ENCODE measurements at places on chromosomes 7 and 10.

- DNase-seq: no peak
Measured at GRCh38 chr10:112040696-112041095, 142.9 kb downstream of the GPAM start.

DNA sequence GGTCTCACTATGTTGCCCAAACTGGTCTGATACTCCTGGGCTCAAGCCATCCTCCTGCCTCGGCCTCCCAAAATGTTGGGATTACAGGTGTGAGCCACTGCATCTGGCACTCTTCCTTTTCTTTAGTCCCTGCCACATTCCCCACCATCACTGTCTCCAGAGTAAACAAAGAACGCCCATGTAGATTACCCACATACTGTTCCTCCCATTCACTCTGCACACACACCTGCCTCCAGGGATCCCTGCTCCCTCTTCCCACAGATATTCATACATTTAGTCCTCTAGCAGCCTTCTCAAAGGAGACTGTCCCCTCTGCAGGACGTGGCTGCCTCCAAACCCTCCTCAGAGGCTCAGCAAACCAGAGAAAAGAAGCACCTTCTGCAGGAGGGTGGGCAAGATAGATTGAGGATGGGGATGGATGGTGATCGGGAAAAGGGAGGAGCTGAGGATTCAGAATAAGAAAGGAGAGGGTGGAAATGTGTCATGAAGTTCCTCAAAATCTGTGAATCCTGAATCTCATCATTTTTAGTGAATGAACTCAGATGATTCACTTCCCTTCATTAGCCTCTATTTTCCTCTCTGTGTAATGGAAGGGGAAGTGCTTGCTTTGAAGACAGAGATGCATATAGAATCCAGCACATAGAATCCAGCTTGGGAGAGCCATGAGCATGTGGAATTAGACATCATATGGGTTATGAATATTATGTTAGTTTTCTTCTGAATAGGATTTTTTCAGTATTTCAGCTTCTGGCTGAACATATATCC is 5.5 kb upstream of the PLAU start:
- no peak for DNase-seq

GRCh38 chr10:49187044-49187484 is 1.1 kb downstream of the TMEM273 start:
- no peak for DNase-seq

DNA sequence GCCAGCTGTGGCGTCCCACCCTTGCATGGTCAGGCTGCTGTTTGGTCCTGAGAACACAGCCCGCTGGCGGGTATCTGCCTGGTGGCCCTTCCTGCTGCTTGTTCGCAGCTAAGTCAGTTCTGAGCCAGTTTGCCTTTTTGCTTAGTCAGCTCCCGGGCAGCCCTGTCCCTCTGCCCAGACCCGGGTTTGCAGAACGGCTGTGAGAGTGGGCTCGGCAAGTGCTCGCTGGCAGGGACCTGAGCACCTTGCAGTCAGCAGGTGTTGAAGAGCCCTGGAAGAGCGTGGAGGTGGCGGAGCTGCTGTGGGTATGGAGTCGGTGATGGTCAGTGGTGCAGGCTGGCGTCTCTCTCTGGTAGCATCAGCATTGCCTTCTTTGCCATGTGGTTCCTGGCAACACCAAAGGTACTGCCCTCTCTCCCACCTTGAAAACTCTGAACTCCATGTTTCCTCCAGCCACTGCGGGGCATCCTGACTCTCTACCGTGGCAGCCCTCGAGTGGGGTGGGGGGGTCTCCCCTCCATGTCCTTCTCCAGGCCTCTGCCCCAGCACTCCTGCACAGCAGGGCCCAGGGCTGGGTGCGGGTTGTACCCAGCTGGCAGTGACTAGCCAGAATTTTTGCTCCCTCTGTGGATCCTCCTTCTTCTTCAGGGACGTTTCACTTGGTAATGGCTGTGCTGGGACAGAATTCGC is 4.6 kb downstream of the INPP5A start:
- DNase-seq: no peak

DNA sequence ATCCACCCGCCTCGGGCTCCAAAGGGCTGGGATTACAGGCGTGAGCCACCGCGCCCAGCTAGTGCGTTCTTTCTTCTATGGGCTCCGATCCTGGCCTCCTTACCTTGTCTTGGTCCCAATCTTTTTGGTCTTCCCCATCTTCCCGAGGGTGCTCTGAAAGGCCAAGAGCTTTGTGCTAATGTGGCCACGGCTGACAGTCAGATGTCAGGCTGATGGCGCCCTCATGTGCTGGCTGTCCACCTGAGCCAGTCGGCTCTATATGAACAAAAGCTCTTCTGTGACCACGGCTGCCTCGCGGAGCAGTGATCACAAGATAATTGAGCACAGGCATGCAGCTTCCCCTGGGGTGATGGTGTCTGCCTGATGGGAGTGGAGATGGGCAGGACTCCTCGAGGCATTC is 11.0 kb upstream of the AHCYL2 start:
- no peak for DNase-seq

DNA sequence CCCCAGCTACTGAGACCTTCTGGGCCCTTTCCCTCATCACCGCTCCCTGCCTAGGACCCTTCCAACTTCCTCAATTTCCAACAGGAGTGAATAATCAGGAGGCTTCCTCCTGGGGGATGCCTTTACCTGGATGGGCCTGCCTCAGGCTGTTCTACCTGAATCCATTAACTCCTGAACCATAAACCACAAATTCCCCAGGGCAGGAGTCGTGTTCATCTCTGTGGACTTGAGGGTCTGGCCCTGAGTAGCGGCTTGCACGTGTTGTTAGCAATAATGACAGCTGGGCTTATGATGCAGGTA is 105.1 kb upstream of the GPR26 start:
- no peak for DNase-seq

- peak; percentile 35 for DNase-seq
Measured at GRCh38 chr7:40604601-40605438, 470.0 kb downstream of the SUGCT start.

DNA sequence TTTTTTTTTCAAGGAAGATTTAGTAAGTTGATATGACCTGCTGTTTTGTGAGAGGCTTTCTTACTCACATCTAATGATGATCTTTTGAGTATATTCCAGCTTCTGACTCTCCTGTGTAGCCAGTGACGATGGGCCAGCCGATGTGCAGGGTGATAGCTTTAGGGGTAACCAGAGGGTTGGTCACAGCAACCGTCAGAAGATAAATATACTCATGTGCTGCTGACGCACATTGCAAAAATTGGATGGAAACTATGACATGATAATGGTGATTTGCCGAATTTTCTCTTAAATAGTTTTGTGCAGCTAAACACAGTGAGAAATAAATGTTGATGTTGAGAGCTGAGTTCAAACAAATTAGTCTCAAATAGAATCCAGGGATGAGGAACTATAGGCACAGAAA is 29.5 kb downstream of the R3HCC1L start:
- no peak for DNase-seq

DNA sequence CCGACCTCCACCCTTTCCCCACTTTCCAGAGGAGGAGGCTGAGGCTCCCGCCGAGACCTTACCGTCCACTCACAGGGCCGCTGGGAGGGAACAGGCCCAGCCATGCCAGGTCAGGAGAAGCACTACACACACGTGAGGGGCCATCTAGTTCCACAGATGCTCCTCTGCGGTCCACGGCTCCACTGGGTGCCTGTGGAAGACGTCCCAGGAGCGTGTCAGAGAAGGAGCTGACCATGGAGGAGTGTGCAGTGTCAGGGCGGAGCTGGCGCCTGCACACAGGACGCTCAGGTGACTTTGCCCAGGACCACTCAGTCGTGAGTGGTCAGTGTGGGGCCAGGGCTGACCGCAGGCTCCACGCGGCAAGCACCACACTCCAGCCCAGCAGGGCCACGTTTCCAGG is 8.0 kb upstream of the SHH start:
- DNase-seq: no peak

GRCh38 chr7:141158561-141158960 is 84.7 kb downstream of the TMEM178B start:
- peak; percentile 79 for DNase-seq

DNA sequence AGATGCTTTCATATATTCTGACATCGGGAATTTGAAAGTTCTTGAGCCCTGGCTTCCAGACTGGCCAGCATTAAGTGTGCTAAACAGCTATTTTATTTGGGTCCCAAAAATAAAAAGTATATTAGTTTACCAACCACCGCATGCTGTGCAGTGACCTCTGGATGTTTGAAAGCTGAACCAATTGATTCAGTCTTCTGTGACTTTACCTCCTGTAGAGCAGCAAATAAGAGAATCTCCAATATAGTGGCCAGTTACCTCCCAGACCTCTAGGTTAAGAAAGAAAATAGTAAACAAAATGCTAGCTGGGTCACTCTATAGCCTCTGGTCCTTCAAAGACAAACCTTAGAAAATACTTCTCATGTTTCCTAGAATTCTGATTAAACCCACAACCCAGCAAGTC is 424.6 kb upstream of the NFE2L3 start:
- no peak for DNase-seq

DNA sequence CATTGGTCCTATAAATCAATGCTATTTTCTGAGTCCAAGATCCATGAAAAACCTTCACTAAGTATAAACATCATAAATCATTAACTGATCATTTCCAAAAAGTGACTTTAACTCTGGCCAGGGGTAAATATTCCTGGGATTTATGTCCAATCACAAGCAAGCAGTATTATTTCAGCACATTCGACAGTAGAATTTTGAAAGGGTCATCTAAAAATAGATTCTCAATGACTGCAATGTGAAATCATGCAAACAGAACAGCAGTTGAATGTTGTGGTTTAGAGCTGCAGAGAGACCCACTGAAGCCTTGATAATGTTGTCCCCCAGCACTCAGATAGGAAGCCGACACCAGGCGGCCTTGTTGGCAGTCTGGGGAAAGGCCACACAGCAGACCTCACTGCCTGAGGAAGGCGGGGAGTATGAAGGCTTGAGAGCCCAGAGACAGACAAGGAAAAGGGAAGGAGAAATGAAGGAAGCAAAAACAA is 38.1 kb downstream of the FAM107B start:
- peak; percentile 13 for DNase-seq

GRCh38 chr10:88896372-88896993 is 16.4 kb downstream of the STAMBPL1 start:
- peak; percentile 9 for DNase-seq

GRCh38 chr7:34260279-34260678 is 354.9 kb downstream of the BMPER start:
- peak; percentile 64 for DNase-seq

DNA sequence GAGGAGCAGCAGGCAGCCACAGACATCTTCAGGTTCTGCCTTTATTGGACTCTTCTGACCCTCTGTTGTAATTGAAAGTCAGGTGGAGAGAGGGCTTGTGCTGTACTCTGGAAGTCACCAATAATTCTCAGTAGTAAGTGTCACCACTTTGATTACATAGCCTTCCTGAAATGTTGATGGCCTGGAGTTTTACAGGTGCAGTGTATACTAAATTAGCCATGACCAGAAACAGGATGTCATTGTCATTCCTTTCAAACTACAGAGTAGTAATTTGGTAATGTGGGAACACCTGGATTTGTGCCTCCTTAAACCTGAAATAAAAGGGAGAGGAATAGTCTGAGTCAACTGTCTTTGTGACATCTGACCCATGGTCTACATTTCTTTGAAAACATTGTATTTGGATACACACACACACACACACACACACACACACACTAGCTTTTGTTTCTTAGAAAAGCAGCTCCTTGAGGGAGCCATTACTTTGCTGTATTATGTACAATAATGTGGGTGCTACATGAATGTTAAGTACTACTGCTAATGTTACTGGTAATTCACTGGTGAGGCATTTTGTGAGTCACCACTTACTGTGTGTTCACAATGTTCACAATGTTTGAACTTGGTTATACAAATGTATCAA is 19.6 kb downstream of the ARL4A start:
- peak; percentile 45 for DNase-seq

DNA sequence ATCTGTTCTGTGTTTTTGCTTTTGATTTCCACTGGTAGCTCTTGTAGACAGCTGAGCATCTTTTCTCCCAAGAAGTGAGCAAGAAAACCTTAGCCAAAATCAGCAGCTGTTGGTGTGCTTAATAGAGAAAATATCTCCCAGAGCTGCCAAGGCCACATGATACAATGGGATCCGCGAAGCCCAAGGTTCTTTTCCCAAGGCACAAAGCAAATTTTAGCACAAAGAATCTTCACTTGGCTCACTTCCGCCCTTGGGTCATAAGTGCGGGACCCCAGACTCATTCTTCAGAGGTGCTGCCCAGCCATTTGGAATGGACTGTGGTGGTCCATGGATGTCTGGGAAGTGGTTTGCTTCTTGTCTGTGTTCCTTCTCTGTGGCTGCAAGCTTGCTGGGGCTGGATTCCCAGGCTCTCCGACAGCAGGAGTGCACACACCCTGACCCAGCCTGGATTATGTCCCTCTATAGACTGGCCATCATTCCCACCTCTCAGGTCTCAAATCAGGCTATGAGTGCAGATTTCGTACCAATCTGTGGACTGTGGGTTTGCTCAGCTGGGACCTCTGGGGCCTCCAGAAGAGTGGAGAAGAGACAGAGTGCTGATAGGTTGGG is 93.0 kb upstream of the TMEM72 start:
- DNase-seq: no peak

DNA sequence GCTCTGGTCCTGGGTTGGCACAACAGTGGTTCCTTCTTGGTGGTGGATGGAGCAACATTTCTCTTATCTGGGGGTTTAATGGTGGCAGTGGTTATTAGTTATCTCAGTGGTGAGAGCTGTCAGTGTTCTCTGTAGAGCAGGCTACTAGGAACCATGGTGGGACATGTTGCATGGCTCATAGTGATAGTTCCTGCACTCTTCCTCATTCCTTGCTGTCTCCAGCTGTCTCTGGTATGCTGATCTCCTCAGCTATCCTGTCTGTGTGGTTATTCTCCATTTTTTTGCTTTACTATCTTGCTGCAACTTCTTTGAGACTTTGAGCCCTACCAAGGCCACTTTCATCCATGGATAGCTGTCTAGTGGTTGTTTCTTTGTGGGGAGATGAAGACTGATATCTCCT is 44.0 kb downstream of the CCDC7 start:
- DNase-seq: no peak

DNA sequence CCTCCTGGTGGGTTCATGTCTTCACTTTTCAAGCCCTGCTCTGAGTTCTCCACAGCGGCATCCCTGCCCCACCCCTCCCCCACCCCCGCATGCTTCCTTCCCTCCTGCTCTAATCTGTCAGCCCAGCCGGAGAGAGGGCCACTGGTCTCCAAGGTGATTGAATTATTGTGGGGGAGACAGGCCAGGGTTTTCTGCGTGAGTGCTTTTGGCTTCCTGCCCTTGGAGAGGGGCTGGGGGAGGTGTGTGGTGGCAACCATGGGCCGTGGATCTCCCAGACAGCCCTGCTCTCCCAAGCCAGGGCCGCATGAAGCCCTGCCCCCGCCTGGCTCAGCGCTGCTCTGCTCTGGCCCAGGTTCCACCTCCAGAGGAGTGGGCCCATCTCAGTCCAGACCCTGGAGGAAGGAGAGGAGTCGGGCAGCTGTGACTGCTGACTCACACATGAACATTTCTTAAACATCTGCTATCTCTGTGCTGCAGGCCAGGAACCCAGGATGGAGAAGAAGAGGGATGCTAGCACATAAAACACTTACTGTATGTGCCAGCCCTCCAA is 109.9 kb downstream of the ZMIZ1 start:
- peak; percentile 37 for DNase-seq
